ENCODE measurements at places on chromosomes 3 and 15. TPM values are rescaled to one million over a fixed set of nuclear protein-coding genes. Genes with fewer than 3 reads are reported as not detected.

Gene ABI3BP
- 51.8 TPM for total RNA-seq

Gene UBAP1L
- 2.2 TPM for total RNA-seq

Gene NOX5
- 1.2 TPM for total RNA-seq

Gene DHX30
- total RNA-seq: 41.2 TPM

Gene STAC
- 6.7 TPM for total RNA-seq

Gene SLC22A14
- 0.96 TPM for total RNA-seq

DNA sequence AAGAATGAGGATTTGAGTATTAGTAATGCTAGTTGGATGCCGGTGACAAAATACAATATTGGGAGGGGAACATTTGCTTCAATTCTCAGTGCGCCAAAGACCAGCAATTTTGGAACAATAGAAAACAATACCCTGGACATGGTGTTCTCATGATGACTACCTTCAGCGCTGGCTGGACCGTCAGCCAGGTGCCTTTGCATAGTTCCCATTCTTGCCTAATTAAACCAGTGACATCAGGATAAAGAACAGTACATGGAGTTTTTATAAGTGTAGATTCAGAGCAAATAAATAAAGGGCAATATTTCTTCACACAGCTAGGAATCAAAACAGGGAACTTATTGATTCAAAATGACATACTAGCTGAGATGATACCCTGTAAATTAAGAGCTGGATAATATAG, 404.8 kb upstream of the RORA start:
- no peak for DNase-seq

DNA sequence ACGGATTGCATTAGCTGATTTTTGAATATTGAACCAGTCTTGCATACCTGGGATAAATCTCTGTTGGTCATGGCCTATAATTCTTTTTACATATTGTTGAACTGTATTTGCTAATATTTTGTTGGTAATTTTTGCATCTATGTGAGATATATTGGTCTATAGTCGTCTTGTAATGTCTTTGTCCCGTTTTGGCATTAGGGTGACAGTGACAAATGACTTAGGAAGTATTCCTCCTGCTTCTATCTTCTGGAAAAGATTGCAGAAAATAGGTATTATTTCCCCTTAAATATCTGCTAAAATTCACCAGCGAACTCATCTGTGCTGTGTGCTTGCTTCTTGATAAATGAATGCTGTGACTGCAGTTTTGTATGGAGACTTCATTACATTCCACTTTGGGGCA, 23.7 kb downstream of the MUC20 start:
- no peak for DNase-seq

- DNase-seq: no peak
Observed at GRCh38 chr3:126155280-126155640, 25.1 kb downstream of the ALDH1L1 start.

DNA sequence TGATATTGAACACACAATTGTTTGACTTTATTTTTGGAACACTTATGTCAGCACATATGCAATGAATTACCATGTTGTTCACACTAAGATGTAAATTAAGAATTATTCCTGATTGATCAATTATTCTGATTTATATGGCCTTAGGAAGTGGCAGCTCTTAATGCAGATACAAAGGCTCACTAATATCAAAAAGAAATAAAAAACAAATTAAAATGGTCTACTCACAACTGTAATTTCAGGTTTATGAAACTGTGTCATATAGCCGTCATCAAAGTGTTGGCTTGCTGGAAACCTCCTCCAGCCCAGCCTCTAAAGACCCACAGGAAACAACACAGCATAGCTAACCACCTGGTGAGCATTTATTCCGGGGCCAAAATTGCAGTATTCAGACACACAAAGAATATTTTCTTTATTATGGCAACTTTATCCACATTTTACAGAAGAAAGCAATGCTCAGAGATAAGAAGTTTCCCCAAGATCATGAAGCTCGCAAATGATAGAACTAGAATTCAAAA, 33.4 kb downstream of the PDZRN3 start:
- DNase-seq: no peak

GRCh38 chr3:157063926-157064325, 96.0 kb downstream of the CCNL1 start:
- peak; percentile 31 for DNase-seq

DNA sequence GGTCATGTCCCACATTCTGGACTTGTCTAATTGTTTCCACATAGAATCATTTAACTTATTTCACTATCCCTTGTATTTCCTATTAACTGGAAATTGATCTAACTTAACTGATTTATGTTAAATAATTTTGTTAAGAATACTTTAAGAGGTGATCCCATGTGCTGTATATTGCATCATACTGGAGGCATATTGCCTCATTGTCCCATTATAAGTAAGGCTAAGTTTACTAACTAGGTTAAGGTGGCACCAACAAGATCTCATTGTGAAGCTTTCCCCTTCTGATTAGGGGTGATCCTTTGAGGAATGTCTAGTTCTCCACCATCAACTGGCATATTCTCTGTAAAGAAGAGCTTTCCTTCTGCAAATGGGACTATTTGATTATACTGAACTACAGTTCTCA, 24.4 kb downstream of the MAP1A start:
- no peak for DNase-seq

DNA sequence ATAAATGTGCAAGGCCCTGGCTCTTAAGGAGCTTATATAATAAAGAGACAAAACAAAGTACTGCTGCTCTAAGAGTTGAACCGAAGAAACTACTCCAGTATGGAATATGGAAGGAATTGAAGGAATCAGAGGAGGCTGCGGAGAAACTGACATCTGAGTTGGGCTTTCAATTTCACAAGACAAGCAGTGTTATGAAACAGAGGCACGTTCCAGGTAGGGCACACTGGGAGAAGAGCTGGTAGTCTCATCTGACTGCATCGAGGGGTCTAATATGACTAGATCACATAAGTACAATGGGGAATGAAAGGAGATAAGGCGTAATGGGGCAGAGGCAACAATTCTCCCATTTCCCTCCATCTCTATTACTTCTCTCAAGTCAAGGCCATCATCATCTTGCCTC, 68.3 kb upstream of the CDAN1 start:
- DNase-seq: no peak

DNA sequence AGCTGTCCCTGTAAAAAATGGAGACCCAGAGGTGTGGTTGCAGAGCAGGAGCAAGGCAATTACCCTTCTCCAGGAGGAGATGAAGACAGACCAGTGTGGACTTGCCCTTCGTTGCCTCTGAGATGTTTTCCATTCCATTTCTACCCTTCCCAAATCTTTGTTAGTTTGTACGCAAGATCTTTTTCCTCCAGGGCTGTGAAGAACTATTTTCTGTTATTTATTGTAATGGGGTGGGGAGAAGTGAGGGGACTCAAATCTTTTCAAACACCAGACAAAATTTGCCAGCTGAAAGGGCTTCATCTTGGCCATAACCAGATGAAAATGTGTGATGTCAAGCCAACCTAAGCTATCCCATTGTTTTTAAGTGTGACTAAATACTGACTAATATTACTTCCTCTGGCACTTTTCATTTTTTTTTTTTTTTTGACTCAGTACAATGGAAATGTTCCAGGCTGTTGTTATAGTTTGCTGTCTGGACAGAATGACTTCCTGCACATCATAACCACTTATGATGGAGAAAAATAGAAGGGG, 271.3 kb upstream of the TPRG1 start:
- DNase-seq: no peak

DNA sequence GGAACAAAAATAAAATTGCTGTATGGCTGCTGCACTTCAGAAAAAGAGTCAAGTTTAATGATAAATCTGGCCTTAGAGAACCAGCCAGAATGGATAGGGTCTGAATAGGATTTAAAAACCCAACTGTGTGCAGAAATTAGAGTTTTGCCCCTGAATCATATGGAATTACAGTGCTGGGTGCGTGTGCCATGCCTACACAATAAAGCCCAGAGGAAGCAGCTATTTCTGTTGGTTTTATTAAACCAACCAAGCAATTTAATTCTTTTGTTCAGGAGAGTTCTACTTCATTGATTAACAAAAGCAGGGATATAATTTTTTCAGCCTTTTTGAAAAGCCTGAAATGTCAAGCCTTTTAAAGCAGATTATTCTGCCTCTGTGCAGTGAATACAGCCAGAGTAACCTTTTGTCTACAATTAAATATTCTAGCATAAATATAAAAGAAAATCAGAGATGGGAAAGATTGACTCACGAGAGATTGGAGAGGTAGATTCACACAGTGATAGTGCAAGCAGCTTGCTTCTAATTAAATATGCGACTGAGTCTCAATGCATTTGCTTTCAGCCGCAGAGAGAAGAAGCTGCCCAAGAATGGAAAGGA, 66.7 kb upstream of the DNAJC19 start:
- no peak for DNase-seq

DNA sequence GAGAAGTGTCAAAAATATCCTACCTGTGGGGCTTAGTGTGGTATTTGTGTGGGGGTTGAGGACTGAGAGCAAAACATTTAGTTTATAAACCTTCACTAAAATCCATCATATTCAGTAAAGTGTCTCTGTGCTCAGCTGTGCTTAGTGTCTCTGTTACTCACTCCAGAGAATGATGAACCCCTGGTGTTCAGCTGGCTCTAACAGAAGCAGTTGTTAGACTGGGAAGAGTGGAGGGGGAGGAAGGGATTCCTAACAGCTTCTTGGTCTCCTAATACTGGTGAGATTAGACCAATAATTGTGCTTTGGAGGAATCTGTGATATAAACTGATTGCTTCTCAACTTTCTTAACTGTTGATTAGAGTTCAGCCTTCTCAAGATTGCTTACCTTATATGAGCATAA, 1123.5 kb downstream of the ROBO2 start:
- DNase-seq: no peak

GRCh38 chr3:193788189-193788991, 195.4 kb downstream of the OPA1 start:
- peak; percentile 77 for DNase-seq

GRCh38 chr3:128278761-128279600, 125.7 kb downstream of the EEFSEC start:
- DNase-seq: peak; percentile 95

DNA sequence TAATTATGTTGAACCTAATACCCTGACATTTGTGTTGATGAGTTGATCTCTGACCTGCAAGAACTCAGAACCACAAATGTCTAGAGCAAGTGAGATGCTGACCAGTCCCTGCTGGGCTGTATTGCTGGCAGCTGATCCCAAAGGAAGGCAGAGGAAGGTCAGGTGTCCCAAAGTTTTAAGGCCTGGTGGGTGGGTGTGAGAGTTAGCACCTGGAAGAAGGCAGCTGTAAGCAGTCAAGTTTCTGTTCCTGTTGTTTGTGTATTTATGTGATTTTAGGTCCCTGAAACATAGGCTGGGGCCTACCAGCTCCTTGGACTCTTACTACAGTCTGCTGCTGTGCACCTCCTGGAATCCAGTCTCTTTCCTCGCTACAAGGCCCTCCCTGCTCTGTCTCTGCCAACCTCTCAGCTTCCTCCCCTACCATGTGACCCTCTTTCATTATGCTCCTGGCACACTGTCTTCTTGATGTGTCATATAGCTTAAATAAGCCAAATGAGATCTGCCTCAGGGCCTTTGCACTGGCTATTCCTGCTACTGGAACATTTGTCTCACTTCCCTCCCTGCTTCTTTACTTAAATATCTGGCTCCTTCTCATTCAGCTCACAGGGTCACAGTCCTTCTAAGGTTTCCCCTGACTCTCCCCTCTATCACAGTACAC, 31.0 kb upstream of the ATOSA start:
- no peak for DNase-seq

- no peak for DNase-seq
Observed at GRCh38 chr3:31848163-31848818, 132.8 kb downstream of the OSBPL10 start.

DNA sequence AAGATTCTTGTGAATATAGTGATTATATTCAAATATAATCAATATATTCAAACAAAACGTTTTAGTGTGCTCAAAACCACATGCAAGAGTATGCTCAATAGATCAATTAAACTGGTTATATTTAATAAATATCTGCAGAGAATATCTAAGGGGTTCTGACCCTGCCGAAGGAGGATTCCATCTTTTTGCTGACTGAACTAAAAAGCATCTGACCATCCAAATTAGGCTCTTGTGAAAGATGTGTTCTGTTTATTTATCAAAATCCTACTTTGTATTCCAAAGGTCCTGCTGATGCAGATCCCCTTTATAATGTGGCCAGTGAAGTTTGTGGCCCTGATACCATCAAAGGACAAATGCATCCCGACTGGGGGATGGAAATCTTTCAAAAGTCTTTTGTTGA, 41.8 kb upstream of the ARPIN start:
- no peak for DNase-seq

DNA sequence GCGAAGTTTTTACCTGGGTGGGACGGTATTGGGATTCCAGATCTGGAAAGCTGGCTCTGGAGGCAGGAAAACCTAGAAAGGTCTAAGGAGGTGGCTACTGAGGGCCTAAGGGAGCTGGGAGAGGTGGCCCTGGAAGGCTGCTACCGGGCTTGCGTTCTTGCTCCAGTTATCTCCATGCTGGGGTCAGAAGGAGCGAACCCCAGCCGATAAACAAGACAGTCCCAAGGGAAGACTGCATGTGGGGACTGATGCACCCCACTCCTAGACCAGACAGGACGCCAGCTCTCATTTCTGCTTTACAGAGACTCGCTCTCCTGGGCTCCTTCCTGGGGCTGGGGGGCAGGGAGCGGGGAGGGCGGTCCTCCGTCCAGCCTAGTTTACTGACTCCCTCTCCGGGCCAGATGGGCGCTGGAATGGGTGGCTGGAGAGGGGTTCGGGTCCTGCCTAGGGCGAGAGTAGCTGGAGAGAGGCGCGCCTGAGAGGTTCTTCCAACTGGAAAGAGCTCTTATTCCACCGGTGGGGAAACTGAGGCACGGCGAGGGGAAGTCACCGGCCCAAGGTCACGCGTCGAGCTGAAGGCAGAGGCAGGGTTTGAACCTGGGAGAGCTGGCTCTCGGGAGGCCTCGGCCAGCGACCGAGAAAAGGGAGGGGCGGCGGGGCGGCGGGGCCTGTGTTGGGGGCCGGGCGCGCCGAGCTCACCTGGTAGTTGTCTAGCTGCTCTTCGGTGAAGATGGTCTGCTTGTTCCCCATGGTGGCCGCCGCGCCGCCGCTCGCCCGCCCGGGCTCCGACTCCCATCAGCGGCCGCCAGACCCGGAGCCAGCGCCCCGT, 565 bp downstream of the CIB2 start:
- no peak for DNase-seq

- no peak for DNase-seq
Observed at GRCh38 chr3:187551416-187551815, 118.8 kb downstream of the SST start.

DNA sequence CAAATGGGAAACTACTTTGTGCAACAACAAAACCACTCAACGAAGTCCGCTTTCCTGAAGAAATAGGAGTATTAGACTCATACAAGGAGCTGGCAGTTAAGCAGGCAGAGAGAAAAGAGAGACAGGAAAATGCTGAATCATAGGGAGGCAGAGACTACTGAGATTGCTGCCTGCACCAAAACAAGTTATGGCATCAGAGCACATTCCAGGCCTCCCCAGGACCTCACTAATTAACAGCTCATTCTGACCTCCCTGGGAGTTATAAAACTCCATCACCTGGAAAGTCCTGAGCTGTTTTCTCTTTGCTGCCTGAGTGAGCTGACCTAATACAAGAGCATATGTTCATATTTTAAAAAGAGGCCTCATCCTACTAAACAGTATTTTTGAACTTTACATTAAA, 741.0 kb downstream of the MCTP2 start:
- peak; percentile 26 for DNase-seq

Data from umbilical cord (tissue), 2 donors.